ENCODE measurements at places on chromosomes 13 and 19. TPM values are rescaled to one million over a fixed set of nuclear protein-coding genes. Genes with fewer than 3 reads are reported as not detected.
A peak's percentile ranks its signal among the peaks of the same experiment; 100 is the strongest.

NKPD1 gene
- total RNA-seq = 0.80 TPM

ACP7 gene
- total RNA-seq = 0.14 TPM

ZNF585A gene
- 16.5 TPM for total RNA-seq

SIPA1L3 gene
- total RNA-seq = 35.0 TPM

KISS1R gene
- 0.79 TPM for total RNA-seq

FGF22 gene
- 1.8 TPM for total RNA-seq

GRCh38 chr13:60009300-60010253 lies 154.2 kb downstream of the DIAPH3 start:
- no peak for DNase-seq

DNA sequence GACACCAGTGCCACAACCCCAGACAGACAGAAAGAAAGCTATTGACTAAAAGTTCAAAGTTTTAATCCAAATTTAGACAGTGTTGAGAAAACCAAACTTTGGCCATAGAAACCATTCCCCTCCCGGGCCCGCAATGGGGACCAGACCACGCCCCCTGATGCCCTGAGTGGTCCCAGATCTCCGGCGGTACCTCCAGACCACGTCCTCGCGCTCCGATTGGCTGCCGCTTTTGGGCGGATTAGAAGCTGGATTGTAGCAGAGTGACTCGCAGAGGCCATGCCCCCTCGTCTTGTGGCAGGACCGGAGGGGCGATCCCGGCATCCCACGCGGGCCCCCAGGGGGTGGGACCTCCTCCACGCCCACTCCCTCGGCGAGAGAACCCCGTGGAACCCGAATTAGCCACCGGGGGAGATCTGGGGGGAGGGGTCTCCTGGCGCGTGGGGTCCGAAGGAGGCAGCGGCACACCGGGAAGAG lies 797 bp upstream of the HSD17B14 start:
- peak; percentile 71 for DNase-seq

- DNase-seq = no peak
Measured at GRCh38 chr13:42258747-42259146, 13.2 kb upstream of the AKAP11 start.

GRCh38 chr19:14670408-14670807 lies 4.2 kb downstream of the ADGRE3 start:
- no peak for DNase-seq

- no peak for DNase-seq
Measured at GRCh38 chr19:5993201-5993600, 15.3 kb upstream of the RANBP3 start.

DNA sequence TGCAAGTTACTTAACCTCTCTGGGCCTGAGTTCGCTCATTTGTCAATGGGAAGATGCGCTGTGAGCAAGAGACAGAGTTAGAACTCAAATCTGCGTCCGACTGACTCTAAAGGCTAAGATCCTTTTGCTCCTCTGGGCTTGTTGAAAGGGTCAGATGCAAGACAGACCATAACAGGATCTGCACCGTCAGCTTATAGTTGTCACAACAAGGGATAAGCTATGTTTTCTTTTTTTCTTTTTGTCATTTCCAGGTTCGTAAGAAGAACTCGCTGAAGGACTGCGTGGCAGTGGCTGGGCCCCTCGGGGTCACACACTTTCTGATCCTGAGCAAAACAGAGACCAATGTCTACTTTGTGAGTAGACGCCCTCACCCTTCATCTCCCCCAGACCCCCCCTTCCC lies 1.1 kb downstream of the PPAN start:
- no peak for DNase-seq

GRCh38 chr13:99314640-99315176 lies 7.5 kb upstream of the GPR183 start:
- peak; percentile 86 for DNase-seq

GRCh38 chr13:112583592-112584277 lies 4.2 kb downstream of the TUBGCP3 start:
- DNase-seq = no peak

DNA sequence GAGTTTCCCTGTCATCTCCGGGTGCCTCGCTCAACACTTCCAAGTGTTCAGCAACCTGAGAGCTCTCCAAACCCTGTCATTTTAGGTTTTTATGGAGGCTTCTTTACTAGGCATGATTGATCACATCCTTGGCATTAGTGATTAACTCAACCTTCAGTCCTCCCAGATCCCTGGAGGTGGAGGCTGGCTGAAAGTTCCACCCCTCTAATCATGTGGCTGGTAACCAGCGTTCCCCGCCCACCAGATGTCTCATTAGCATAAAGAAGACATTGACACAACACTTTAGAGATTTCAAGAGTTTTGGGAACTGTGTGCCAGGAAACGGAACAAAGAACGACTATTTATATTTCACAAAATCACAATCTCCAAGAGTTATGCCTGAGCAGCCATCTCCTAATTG lies 71.1 kb upstream of the RGCC start:
- no peak for DNase-seq

GRCh38 chr13:73429701-73430100 lies 370.9 kb downstream of the KLF5 start:
- no peak for DNase-seq

GRCh38 chr13:79918620-79919019 lies 422.3 kb downstream of the SPRY2 start:
- DNase-seq = no peak

- no peak for DNase-seq
Measured at GRCh38 chr19:44747739-44748425, 626 bp upstream of the BCL3 start.

- DNase-seq = no peak
Measured at GRCh38 chr19:38977445-38978325, 2.1 kb upstream of the FBXO17 start.

DNA sequence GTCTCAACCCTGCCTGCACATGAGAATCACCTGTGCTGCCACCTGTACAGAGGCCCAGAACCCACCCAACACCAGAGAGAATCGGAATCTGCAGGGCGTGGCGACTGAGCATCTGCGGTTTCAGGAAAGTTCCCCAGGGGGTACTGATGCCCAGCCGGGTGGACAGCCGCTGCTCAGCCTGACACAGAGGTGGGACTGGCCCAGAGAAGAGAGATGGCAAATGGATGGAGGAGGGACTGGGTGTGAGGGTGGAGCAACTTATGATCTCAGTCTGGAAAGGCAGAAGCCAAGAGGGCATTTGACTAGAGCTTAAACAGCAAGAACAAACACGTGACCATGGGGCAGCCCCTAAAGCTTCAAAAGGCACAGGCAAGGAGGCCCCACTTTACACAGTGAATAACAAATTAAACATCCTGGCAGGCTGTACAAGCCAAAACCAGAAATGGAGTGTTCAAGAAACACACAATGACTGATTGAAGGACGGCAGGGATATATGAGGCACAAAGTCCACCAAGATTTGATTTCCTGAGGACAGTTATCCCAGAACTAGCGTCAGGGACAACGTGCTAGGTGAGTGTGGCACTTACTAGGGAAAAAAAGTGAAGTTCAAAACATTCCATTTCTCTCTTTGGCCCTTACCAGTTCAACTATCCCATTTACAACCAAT lies 3.1 kb downstream of the RANBP3 start:
- no peak for DNase-seq

DNA sequence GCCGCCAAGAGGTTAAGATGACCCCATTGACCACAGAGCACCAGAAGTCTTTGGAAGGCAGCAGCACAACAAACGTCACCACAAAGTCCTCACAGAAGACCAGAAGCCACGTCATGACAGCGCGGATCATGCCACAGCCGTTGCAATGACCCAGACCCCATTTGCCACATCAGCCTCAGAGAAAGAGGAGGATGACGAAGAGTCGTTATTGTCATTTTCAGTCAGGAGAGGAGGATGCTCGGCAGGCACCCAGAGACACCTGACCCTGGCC lies 29.6 kb upstream of the CD33 start:
- DNase-seq = no peak

GRCh38 chr19:5889288-5889971 lies 14.2 kb downstream of the NDUFA11 start:
- no peak for DNase-seq
